Activated CD8-positive, alpha-beta T cell treated with anti-CD3 and anti-CD28 coated beads, Interleukin-2, amount 10 ng/mL, durations not matched to agents 7 days and 5 days (primary cell): ENCODE measurements at places on chromosomes 12 and 14.

GRCh38 chr14:105326568-105326867, 12.0 kb downstream of the PACS2 start:
- no peak for DNase-seq

DNA sequence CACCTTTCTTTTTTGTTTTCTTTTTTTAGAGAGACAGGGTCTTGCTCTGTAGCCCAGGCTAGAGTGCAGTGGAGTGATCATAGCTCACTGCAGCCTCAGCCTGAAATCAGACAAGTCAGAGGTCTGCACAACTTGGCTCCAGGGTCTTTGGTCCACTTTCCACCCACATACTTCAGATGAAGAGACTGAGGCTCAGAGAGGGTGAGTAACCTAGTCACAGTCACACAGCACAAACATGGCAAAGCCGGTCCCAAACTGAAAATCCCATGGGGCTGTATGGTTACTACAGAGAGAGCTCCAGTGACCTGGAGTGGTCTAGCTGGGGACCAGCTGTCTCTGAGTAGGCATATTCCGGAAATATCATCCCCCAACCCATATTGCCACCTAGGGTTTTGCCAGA, 19.2 kb downstream of the LHX5 start:
- DNase-seq: no peak

- peak; percentile 83 for DNase-seq
These were observed 185.6 kb upstream of the C14orf180 start for GRCh38 chr14:104393898-104394381.

DNA sequence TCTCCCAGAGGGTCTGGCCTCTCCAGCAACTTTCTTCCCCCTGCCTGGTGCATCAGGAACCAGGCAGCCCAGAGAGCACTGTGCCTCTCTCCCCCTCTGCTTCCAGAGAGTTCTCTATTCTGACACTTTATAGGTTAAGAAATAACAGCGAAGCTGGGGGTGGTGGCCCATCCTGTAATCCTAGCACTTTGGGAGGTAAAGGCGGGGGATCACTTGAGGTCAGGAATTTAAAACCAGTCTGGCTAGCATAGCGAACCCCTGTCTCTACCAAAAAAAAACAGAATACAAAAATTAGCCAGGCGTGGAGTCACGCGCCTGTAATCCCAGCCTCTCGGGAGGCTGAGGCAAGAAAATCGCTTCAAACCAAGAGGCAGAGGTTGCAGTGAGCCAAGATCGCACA, 58.3 kb downstream of the ESRRB start:
- no peak for DNase-seq

DNA sequence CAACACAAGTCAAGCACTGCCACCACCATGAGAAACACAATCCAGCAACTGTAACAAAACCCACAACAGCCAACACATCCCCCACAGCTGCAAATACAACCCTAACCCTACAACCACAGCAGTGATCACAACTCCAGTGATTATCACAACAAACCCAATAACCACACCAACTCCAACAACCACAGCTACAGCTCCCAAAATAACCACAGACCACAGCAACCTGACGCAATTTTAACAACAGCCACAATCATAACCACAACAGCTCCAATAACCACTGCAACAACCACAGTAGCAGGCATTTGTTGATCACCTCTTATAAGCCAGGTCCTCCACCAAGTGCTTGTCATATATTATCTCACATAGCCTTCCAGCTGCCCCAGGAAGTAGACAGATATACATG, 42.2 kb upstream of the FAM181A start:
- DNase-seq: no peak

GRCh38 chr12:79168687-79169086, 304.1 kb downstream of the SYT1 start:
- no peak for DNase-seq

- DNase-seq: no peak
These were observed 88.3 kb upstream of the PTHLH start for GRCh38 chr12:28060871-28061270.

GRCh38 chr12:108356835-108357806, 18.0 kb upstream of the CMKLR1 start:
- DNase-seq: no peak

DNA sequence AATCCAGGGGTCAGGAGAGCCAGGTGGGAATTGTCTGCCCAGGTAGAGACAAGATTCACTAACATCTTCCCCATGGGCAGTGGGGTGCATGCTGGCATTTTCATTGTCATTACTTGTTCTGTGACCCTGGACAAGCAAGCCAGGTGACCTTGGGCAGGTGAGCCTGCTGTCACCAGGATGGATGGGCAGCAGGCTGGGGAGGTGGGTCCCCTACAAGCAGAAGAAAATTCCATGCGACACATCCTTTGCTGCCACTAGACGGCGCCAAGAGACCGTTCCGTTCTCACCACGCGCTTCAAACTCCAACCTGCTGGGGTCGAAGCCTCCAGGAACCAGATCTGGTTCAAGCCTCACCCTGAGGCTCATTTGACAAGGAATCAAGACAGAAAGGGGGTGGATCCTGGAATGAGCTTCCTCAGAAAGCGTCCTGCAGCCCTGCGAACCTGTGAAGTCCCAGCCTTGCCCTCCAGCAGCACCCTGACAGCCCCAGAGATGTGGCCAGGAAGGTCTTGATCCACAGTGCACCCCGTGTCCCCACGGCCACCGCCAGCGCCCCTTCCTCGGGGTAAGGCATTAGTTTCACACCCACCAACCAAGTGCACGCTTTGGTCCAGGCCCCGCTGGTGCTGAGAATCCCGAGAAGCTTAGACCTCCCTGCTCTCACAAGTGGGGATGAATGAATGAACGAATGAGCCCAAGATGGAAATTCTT, 3.2 kb upstream of the DYNC1H1 start:
- DNase-seq: peak; percentile 86

GRCh38 chr14:92973261-92973797, 50.4 kb downstream of the CHGA start:
- DNase-seq: peak; percentile 52

- no peak for DNase-seq
These were observed 226.1 kb upstream of the RTL1 start for GRCh38 chr14:101129521-101130167.

DNA sequence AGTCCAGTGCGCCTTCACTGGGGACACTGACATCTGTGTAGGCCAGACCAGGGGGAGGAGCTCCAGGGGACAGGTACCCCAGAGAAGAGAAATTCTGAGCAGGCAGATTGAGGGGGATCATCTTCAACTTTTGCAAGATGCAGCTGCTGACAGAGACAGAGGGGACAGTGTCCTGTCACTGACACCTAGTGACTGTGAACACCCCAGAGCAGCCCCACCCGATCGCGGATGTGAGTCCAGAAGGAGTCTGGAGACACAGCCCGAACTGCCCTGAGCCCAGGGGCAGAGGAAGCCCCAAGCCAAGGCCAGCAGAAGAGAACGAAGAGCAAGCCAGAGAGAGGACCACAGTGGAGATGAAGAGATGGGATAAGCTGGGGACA, 21.7 kb upstream of the LRTM2 start:
- DNase-seq: no peak

GRCh38 chr14:55754471-55754870, 174.5 kb downstream of the KTN1 start:
- no peak for DNase-seq

GRCh38 chr12:76586764-76587395, 27.3 kb upstream of the OSBPL8 start:
- peak; percentile 64 for DNase-seq

DNA sequence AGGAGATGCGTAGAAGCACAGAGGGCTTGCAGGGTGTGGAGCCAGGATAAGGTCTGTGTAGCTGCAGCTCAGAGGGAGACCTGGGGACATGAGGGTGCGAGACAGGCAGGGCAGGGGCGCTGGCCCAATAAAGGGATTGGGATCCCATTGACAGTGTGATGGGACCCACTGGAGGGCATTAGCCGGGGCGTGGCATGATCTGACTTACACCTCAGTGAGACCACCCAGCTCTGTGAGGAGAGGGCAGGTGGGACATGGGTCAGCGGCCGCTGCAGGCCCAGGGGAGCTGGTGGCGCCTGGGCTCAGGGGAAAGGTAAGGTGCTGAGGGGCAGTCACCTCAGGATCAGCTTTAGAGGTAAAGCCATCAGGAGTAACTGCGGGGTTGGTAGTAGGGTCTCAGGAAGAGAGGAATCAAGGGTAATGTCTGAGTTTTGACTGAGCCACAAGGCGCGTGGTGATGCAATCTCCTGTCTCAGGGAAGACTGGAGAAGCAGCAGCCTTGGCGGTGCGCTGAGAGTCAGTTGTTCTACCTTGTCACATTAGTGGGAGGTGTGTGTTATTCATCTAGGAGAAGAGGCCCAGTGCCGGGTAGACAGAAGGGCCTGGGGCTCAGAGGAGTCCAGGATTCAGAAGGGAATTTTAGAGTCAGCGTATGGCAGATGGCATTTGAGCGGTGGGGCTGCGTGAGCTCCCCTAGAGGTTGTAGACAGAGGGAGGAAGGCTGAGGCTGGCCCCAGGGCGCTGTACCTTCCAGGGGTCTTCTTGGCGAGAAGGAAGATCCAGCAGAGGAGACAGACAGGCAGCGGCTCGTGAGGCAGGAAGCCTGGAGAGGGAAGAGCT, 30.8 kb upstream of the BDKRB2 start:
- DNase-seq: no peak

- DNase-seq: no peak
These were observed 58.6 kb upstream of the BCL11B start for GRCh38 chr14:99330316-99331240.

DNA sequence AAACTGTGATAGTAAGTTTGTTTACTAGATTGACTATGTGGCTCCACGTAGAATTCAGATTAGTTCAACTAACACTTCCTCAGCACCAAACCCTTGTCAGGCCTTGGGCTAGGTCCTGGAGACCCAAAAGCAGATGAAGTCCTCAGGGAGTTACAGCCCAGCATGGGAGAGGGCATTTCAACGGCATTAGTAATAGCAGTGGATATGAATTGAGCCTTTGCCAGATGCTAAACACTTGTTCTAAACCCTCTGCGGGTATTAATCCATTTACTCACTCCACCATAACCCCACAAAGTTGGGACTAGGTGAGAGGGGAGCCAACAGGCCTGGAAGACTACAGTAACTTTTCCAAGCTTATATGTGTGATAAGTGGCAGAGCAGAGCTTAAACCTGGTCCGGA, 714.6 kb downstream of the DIO2 start:
- DNase-seq: no peak

- DNase-seq: no peak
These were observed 20.5 kb downstream of the UBC start for GRCh38 chr12:124893792-124894516.

DNA sequence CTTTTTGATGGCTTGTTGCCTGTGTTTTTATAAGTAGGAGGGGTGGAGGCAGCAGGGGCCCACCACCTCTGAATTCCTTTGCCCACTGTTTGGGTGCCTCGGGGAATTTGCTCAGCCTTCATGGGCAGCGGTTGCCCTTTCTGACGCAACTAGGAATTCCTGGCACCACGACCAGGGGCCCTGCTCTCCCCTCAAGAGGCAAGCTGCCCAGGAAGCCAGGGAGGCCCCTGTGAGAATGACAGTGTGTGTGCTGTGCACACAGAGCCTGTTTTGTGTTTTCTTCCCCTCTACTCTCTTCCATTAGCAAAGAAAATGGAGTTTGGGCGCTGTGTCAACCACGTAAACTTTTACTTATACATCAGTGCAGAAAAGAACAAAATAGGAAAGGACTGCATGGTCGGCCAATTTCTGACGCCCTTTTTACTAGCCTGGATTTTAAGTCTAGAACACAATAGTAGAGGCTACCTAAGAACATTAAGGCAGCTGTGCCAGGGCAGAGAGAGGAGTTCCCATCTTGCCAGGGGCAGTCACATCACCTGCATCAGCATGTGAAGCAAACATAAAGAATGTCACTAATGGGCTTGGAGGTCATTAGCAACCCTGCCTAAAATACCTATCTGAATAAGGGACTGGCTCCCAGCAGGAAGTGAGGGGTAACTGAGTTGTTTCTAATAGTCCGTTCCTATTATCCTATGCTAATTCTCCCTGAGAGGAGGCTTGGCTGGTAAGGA, 17.9 kb upstream of the PTGR2 start:
- no peak for DNase-seq

DNA sequence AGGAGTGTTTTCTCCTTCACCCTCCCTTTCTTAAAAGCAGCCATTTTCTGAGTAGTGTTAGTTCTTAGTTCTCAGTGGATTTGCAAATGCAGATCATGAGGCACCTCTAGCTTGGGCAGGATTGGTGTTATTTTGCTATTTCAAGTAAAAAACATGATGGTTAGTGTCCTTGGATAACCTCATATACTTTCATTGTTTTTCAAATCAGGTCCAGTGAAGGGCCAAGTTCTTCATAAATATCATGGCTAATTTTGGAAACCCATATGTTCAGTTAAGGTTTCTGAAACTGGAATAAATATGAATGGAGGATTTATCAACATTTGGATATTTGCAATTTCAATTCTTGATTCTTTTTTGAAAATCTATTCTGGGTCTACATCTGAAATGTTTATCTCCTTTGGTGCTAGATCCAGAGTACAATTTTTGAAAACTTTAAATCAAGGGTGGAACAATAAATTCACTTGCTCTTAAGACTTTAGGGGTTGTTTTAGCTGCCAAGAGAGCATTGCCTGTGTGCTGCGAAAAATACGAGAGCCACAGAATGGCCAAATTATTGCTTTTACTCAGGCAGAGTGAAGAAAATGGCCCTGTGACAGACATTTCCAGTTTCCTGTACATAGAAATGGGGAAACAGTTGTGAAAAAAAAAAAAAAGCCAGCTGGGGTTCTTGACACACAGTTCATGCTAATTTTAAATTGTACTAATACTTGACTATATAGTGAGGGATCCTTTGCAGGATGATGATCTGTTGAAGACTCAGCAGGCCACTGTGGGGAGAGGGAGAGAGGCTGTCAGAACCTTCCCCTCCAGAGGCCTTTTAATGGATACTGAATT, 104.6 kb downstream of the BICD1 start:
- DNase-seq: no peak

- no peak for DNase-seq
These were observed 99.6 kb downstream of the SLC38A6 start for GRCh38 chr14:61080591-61081010.

DNA sequence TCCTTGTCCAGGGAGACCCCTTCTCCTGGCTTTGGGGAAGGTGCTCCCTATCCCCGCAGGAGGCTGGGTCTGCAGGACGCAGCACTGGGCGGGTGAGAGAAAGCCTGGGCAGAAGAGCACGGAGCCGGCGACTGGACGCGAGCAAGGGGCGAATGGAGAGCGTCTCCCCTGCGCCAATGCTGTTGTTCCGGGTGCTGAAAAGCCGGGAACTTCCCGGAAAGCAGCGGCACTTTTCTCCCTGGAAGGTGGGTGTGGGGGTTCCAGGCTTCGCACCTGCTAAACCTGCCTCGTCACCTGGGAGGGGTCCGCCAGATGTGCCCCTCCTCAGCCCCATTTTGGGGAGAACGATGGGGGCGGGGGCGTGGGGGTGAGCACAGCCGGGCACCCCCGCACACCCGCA, 417.1 kb upstream of the TMTC1 start:
- DNase-seq: no peak

- no peak for DNase-seq
These were observed 17.1 kb upstream of the ADSS1 start for GRCh38 chr14:104706733-104707607.
